CD4-positive, alpha-beta T cell treated with Interleukin-15 for 1 hour (primary cell): ENCODE measurements at places on chromosomes 13 and 19.

- no peak for DNase-seq
Observed at GRCh38 chr19:5091018-5091683, 122.2 kb downstream of the KDM4B start.

- DNase-seq = no peak
Observed at GRCh38 chr19:40217027-40217810, 965 bp downstream of the TTC9B start.

DNA sequence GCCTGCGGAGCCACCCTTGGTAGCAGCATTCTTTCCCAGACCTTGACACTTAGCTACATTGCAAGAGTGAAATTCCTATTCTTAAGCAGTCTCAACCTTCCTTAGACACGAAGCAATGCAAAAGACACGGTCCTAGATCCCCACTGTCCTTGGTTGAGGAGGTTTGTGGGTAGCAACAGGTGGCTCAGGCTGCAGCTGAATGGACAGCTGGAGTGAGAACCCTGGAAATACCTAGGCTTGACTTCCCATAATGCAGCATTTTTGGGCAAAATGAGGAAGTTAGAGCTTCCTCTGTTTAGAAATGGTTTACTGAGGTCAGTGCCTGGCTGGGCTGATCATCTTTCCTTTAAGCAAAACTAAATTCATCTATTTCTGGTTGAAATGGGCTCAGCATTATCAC, 296.6 kb downstream of the RFC3 start:
- no peak for DNase-seq

DNA sequence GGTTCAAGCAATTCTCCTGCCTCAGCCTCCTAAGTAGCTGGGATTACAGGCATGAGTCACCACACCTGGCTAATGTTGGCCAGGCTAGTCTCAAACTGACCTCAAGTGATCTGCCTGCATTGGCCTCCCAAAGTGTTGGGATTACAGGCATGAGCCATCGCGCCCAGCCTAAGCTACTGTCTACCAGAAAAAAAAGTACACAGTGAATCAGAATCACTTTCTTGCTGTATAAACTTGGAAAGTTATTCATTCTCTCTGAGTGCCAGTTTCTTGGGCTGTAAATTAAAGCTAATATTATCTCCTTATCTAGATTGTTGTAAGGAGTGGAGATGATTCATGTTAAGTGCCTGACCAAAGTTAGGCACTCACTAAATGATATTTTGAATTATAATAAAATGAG, 242.8 kb downstream of the ENOX1 start:
- DNase-seq = no peak

- no peak for DNase-seq
Observed at GRCh38 chr19:4713384-4713951, 10.2 kb downstream of the DPP9 start.

DNA sequence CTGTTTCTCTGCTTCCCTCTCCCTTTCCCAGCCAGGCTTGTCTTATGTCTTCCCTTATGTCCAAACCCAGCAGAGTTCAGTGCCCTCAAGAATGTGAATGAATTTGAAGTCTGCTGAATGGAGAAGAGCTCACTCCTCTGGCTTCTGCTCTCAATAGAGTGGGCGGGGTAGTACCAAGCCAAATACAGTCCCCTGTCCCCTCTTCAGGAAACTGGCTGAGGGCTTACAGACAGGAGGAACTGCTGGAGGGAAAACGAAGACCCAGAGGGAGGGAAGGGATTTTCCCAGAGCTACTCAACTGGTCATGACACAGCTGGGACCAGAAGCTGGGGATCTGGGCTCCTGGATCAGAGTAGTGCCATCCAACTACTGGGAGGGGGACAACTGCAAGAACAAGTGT, 32.9 kb upstream of the POU2F2 start:
- no peak for DNase-seq

GRCh38 chr19:49767967-49768581, 1.3 kb downstream of the AP2A1 start:
- DNase-seq = no peak

GRCh38 chr19:29247051-29247450, 34.1 kb upstream of the UQCRFS1 start:
- no peak for DNase-seq

DNA sequence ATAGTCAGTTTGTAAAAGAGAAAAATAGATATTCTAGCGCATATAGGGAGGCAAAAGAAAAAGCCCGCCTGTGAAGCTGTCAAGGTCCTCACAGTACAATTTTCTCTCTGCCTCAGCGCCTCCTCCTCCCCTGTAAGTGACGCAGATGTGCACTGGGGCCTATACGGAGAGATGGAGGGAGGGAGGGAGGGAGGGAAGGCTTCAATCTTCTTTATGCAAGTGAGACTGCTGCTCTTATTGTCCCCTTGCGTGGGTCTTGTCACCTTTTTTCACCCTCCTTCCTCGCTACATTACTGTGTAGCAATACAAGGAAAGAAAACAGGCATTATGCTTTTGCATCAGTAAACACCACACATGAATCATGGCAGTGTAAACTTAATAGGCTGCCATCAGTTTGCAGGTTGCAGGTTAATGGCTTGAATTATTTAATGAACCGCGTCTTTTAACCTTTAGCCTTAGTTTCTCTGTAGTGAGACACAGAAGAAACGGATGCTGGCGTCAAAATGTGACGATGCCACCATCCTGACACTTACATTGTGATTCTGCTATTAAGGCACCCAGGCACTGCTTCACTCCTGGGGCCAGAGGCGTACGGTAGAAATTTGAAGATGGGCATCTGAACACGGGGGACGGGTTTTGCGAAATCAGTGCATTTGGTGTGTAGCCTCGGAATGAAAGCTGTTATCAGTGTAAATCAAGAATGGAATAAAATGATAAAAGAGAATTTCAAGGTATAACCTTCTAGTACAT, at the start of gene KLHL1:
KLHL1 (minus strand) TSS at position 97 of the 750 bp plus-strand sequence. CDS start 753 bp downstream, outside the sequence.
- no peak for DNase-seq

GRCh38 chr19:7395360-7396066, 46.8 kb downstream of the ARHGEF18 start:
- DNase-seq = no peak

GRCh38 chr13:112446867-112447266, 70.7 kb downstream of the SPACA7 start:
- DNase-seq = no peak

DNA sequence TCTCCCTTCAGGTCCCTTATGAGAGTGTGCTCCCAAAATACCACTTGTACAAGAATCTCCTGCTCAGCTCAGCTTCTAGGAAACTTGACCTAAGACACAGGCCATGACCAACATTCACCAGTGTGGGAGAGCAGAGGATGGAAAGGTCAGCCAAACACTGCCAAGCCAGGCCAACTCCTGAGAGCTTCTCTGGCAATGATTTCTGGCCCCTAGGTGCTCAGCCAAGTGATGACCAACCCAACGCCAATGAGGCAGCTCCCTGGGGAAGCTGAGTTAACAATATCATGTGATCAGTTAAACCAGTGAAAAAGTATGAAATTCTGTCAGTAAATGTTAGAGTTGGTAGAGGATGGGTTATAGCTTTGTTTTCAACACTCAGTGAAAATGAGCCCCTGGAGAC, 49.1 kb upstream of the FLT1 start:
- DNase-seq = no peak

GRCh38 chr19:8113017-8113416, 36.4 kb downstream of the FBN3 start:
- DNase-seq = no peak

DNA sequence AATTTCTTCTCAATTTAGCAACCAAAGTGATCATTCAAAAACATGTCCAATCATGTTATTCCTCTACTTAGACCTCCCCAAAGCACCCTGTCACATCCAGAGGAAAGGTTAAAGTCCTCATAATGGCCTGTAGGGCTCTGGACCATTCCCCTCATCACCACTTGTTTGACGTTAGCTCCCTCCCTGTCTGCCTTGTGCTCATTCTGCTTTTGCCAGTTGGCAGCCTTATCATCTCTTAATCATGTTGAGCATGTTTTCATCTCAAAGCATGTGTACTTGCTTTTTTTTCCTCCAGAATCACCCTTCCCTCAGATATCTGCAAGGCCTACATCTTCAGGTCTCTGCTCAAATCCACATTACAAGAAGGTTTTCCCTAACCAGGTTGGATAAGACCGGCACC, 25.9 kb downstream of the UBAC2 start:
- no peak for DNase-seq

- no peak for DNase-seq
Observed at GRCh38 chr13:32047793-32048192, 16.2 kb downstream of the FRY start.

DNA sequence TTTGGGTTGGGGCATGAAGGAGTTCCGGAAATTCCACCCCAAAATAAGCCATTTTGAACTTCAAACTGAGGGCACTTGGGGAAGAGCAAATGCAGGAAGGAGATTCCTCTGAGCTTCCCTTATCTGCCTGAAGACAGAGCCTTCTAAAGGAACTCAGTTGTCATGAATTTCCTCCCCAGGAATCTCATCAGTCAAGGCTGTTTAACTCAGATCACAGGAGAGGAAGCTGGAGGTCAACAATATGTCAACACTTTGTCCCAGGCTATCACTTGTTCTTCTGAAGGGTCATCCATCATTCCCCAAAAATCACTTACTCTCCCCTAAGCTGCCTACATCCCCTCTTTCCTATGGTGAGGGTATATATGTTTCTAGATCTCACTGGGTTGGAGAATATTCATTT, 26.0 kb upstream of the CHST8 start:
- no peak for DNase-seq

GRCh38 chr13:99386911-99387788, 80.0 kb upstream of the GPR183 start:
- peak; percentile 82 for DNase-seq

DNA sequence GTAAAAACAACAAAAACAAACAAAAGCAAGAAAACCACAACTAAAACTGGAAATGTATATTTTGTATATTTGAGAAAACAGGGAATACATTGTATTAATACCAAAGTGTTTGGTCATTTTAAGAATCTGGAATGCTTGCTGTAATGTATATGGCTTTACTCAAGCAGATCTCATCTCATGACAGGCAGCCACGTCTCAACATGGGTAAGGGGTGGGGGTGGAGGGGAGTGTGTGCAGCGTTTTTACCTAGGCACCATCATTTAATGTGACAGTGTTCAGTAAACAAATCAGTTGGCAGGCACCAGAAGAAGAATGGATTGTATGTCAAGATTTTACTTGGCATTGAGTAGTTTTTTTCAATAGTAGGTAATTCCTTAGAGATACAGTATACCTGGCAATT, 17.1 kb downstream of the KLF5 start:
- no peak for DNase-seq

DNA sequence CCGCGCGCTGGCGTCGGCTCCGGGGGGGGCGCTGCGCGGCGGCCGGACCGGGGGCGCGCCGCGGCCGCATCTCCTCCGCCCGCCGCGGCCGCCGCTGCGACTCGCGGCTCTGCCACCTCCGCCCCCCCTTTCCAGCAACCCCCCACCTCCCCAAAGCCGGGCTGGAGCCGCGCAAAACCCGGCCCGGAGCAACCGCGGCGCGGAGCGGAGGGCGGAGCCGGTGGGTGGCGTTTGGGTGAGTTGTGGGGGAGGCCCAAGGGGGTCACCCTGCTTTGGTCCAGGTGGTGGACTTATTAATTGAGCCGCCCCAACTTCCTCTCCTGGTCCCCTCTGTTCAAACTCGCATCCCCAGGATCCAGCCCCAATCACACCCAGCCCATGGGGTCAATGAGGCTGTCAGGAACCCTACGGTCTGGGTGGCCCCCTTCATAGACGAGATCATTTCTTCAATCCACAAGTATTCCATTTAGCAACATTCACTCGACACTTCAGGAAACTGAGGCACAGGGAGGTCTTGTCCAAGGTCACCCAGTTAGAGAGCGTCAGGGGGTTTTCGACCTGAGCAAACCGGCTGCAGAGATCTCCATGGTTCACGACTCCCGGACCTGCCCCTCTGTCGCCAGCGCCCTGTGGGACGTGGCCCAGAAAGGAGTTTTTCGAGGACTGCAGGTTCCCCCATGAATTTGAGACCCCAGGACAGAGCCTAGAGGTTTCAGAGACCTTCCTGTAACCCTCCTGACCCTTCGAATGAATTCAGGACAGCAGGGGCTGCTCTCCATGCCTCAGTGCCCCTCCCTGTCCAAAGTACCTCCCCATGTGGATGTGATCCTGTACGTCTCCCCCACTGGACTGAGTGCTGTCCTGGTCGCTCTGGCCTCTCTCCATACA, 22.4 kb upstream of the SEMA6B start:
- DNase-seq = no peak

- DNase-seq = no peak
Observed at GRCh38 chr19:32422435-32422834, 16.9 kb downstream of the DPY19L3 start.

- DNase-seq = no peak
Observed at GRCh38 chr13:25783076-25783475, 268.7 kb downstream of the SHISA2 start.

DNA sequence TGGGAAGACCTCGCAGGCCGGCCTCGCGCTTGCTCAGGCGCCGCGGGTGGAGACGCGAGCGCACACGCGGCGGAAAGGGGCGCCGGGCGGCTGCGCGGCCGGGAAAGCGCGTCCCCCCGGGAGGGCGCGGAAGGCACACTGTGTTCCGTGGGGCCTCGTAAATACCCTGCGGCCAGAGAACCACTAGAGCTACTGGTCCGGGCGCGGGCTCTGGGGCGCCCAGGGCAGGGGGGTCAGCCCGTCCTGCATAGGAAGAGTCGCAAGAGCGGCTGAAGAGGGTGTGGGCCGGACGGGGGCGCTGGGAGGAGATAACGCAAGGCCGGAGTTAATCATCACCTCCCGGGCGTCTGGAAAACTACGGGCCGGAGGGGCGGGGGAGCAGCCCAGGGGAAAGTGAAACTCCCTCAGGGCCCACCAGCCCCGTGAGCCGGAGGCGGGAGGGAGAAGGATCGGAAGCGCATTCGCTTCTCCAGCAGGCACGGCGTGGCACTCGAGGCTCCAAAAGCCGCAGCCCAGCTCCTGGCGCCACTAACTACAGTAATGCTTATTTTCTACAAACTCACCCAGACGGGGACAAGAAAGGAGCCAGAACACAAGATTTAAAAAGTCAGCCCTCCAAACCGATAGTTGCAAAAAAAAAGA, 1.1 kb upstream of the WBP4 start:
- DNase-seq = peak; percentile 78

GRCh38 chr13:99087954-99088491, 110.2 kb upstream of the DOCK9 start:
- DNase-seq = no peak

DNA sequence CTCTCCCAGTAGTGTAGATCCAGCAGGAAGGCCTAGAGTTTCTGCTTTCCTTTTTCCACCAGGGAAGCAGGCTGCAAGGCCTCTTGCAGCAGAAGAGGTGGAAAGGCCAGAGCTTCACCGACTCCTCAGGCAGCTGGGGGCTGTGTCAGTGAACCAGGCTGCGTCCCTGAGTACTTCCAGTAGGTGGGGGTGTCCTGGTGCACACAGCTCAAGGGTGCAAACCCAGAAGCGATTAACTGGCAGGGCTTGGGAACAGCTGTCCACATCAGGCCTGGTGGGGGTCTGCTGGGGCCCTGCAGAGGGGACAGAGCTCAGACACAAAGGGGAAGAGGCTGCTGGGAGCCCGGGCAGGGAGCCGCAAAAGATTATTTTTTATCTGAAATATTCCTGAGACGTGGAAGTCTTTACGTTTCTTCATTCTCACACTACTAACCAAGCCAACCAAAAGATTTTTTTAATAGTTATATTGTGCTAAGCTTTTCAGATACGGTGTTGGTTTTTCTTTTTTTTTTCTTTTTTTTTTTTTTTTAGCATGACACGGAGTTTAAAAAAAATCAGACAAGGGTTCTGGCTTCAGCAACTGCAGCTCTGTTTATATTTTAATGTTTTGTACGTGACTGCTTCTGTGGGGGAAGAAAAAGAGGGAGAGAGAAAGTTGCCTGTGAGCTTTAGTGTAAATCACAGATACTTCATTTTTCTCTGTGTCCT, 11.0 kb downstream of the TSHZ3 start:
- DNase-seq = no peak

- DNase-seq = no peak
Observed at GRCh38 chr13:98851276-98851675, 98.8 kb upstream of the SLC15A1 start.
